Epithelial cell of esophagus (primary cell): ENCODE measurements at places on chromosomes 1 and 21.

GRCh38 chr1:61391730-61392129 is 309.4 kb downstream of the NFIA start:
- DNase-seq: no peak

GRCh38 chr1:86965827-86966182 is 51.4 kb downstream of the HS2ST1 start:
- DNase-seq: no peak

DNA sequence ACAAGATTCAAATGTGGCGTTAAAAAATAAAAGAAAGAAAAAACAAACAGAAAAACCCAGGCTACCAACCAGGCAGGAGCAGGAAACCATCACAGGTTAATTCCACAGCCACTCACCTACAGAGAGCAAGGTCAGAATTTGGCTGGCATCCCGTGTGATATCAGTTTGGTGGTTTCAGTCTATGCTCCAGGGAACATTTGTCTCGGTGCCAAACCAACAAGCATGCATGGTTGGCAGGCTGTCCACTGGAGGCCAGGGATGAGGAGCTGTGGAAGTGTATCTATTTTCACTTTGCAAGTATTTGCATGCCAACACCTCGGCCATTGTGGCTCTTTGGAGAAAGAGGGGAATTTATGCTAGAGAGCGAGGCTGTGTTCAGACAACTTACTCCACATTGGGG is 53.1 kb upstream of the PROX1 start:
- DNase-seq: peak; percentile 36

GRCh38 chr1:78035121-78035520 is 10.6 kb upstream of the GIPC2 start:
- DNase-seq: peak; percentile 16

GRCh38 chr1:170471398-170472053 is 60.4 kb upstream of the GORAB start:
- DNase-seq: no peak
